ENCODE measurements at places on chromosomes 16 and 17.

DNA sequence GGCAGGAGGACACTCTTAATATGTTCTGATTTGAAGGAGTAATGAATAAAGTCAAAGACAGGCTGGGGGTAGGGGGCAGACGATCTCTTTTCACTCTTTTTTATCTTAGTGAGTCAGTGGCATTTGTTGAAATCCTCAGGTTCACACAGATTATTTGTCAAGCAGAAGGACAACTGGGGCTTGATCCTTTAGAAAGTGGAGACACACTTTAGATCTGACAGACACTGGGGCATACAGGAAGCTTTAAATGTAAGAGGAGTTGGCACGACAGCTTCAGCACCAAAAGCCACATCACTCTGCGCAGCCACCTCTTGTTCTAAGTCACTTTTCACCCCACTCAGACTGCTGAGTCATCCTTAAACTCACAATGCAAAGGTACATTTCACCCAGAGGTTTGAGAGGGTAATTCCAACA, 121.5 kb downstream of the STXBP4 start:
- DNase-seq, result peak; percentile 61

GRCh38 chr16:27243725-27244362, 24.7 kb downstream of the NSMCE1 start:
- DNase-seq, result no peak

GRCh38 chr16:73735018-73735417, 561.6 kb upstream of the PSMD7 start:
- no peak for DNase-seq

DNA sequence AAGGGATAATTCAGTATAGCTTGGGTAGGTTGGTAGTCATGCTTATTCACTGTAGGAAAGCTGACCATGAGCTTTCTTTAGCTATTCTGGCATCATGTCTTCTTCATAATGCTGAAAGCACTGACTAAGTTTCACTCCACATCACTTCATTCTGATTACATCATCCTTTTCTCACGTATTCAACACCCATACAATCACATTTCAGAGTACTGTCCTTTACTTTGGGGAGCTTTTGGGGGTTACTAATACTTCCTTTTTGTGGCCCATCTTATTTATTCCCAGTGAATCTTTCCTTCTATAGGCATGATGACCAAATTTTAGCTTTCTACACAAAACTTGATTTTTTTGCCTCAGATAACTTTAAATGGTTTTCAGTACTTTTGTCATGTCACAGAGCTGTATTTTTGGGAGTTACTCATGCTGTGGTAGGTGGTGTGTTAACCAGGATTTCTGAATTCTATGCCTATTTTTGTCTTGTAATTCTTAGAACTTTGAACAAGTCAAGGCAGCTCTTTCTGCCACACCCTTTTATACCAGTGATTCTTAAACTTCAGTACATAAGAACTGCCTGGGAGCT, 23.5 kb downstream of the TADA2A start:
- no peak for DNase-seq

DNA sequence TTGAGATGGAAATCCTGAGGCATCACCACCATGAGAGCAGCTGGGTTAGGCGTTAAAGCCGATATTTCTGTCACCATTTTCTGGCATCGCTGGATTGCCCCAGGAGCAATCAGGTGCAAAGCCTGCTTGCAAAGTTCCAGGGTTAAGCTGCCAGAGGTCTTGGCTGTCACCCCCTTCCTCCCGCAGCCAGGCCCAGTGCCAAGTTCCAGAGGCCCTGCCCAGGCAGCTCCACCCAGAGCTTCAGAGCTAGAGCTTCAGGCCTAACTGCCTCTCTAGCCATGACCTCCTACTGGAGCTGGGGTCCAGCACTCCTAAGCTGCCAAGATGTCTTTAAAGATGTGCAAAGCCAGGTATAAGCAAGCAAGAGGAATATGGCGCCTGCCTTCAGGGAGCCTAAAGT, 8.8 kb upstream of the TMEM238L start:
- DNase-seq, result no peak

- DNase-seq, result no peak
Observed at GRCh38 chr16:84391151-84392030, 23.1 kb downstream of the ATP2C2 start.

DNA sequence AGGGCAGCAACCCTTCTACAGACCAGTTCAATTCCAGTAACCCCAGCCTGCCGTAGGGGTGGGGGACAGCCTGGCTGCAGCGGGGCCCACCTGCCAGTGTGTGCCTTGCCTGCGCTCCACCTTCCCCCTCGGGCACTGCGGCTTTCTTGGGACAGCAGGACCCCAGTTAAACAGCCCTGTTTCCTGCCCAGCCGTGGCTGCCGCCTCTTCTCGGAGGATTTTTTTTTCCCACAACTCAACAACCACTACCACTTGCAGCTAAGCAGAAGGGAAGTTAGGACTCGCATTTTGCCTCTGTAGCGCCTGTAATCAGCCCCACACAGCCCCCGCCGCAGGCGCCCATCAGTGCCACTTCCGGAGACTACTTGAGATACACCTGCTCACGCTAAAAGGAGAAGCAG, 76.1 kb downstream of the RAI1 start:
- peak; percentile 77 for DNase-seq

DNA sequence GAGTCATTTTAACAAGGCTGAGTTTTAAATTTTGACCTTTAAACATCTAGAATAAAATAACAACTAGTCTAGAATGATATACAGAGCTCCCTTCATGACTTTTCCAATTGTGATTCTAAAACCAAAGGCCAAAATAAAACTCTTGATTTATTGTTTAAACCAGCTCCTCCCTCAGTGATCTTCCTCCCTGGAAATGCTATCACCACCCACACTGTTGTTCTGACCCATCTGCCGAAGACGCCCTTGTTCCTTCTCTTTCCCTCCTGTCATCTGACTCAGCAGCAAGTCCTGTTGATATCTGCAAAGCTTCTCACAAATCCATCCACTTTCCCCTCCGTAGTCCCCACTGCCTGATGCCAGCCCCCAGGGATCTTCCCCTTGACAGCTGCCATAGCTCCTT, 231.6 kb upstream of the DYNLRB2 start:
- no peak for DNase-seq

- no peak for DNase-seq
Observed at GRCh38 chr16:1035066-1035415, 37.5 kb upstream of the SSTR5 start.

GRCh38 chr17:21134559-21134958, 7.8 kb downstream of the DHRS7B start:
- DNase-seq, result no peak

DNA sequence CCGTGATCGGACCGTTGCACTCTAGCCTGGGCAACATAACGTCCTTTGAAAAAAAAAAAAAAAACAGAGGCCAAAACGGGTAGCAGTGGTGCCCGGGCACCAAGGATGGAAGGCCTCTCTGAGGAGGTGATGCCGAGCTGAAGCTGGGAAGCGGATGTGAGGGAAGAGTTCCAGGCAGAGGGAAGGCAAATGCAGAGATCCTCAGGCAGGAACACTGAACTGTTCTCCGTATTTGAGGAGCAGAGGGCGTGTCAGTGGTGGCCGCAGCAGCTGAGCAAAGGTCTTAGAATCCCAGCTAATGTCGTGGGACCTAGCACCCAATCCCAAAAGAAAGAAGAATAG, 656 bp upstream of the KCTD13 start:
- DNase-seq, result no peak

GRCh38 chr16:4859190-4859899, 12.1 kb downstream of the UBN1 start:
- no peak for DNase-seq

GRCh38 chr17:73801455-73802100, 157.3 kb upstream of the SDK2 start:
- DNase-seq, result peak; percentile 97

DNA sequence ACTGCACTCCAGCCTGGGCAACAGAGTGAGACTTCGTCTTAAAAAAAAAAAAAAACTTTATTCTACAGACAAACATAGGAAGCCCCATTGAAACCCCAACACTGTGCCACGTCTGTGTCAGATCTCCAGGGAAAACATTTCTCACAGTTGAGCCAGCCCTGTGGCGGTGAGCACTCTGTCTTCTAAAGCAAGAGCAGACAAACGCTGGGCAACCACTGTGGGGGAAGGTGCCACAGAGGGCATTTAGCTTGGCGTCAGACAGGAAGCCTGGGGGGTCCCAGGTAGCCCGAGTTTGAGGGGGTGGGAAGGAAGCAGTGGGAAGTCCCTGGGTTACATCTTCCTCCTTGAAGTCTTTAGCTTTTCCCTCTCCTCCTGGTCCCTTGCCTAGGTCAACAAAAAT, 16.0 kb downstream of the C17orf100 start:
- DNase-seq, result no peak

GRCh38 chr17:53033297-53033696, 789.4 kb upstream of the KIF2B start:
- no peak for DNase-seq

DNA sequence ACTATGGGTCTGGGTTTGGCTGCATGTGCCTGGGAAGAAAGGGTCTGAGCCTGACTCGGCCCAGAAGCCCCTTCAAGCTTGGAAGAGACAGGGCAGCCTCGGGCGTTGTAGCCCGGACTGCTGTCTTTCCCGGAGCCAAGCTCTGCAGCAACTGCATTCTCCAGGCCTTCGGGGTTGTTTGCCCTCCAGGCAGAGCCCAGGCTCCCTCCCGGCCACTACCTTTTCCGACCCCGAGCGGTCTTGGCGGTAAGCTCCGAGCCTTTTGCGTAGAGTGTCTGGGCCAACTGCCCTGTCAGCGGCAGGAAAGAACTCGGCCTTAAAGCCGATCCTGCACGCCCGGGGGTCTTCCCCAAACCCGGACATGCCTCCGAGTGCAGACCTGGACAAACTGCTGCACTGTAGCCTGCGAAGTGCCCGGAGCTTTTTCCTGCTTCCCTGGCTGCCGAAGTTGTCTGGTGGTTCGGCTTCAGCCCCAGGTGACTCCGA, 1.3 kb downstream of the LHX1 start:
- DNase-seq, result no peak

- no peak for DNase-seq
Observed at GRCh38 chr16:83046664-83047063, 419.9 kb downstream of the CDH13 start.

- DNase-seq, result no peak
Observed at GRCh38 chr17:64085650-64086005, 44.3 kb downstream of the ERN1 start.

DNA sequence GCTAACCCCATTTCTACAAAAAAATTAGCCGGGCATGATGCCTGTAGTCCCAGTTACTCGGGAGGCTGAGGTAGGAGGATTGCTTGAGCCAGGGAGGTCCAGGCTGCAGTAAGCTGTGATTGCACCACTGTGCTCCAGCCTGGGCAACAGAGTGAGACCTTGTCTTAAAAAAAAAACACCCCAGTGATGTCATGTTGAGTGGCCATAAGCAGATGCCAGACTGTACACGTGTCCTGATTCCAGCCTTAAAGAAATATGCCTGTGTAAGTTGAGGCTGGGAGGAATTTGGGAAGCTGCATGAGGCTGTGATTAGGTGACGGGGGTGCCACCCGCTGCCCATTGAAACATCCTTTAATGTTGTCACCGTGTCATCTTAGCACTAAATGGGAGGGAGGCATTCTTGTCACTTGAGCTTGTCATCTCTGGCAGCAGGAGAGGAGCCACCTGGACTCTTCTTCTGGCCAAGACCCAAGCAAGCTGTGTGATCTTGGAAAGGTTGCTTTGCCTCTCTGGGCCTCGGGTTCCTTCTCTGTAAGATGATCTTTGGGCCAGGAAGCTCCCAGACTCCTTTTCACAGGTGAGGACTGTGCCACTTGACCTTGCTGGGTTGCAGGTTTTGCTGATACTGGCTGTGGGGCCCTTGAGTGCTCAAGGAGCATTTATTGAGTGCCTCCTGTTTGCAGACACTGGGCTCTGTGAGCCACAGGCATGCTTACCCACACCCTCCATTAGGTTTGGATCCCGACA, 98.3 kb upstream of the CIBAR2 start:
- DNase-seq, result no peak

DNA sequence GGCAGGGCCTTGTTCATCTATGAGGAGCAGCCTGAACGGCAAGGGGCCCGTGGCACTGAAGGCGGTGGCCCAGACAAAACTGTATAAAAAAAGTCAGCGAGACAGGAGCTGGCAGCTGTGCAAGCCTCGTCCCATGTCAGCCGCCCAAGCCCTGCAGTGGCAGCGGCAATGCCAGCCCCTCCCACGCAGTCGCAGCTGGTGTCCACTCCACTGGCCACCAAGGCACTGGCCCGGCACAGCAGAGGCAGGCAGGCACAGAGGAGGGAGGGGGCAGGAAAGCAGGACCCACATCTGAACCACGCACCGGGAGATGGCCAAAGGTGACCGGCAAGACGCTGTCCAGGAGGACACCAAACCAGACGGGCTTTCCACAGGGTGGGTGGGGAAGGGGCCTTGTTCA, 15.9 kb upstream of the C16orf95 start:
- no peak for DNase-seq

GRCh38 chr16:66443269-66443652, 16.2 kb downstream of the BEAN1 start:
- DNase-seq, result no peak

DNA sequence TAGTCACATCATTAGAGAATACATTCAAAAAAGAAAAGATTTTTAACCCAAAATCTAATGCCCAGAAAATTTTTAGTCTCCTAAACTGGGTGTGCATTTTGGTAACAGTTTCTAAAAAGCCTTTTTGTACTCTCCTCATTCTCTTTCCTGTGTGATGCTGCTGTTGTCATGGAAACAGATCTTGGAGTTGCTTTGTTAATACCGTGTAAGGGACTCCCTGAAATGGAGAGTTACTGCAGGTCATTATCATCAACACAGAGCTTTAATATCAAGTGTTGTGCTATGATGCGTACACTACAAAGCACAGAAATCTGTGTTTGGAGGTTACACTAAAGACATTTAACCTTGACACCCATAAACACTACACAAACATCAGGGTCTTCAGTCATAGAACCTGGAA, 216.3 kb downstream of the PRKCA start:
- no peak for DNase-seq

DNA sequence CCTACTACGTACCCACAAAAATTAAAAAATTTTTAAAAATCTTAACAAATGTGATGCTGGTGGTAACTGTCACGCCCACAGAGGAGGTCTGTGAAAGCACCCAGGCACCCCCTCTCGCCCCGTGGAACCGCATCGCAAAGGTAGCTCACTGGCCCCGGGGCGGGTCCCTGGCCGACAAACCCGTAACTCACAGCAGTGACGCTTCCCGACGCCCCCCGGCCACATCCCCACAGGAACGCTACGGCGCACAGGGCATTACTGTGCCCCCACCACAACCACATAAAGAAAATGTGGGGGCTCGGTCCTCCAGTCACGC, 366 bp downstream of the ANKS3 start:
- DNase-seq, result no peak
